ENCODE measurements at places on chromosomes 7 and 10. TPM values are rescaled to one million over a fixed set of nuclear protein-coding genes. Genes with fewer than 3 reads are reported as not detected.

The CEP55 gene
- 29.6 TPM for total RNA-seq

The BPGM gene
- 18.5 TPM for total RNA-seq

The CYP26C1 gene
- total RNA-seq, result 0.60 TPM

DNA sequence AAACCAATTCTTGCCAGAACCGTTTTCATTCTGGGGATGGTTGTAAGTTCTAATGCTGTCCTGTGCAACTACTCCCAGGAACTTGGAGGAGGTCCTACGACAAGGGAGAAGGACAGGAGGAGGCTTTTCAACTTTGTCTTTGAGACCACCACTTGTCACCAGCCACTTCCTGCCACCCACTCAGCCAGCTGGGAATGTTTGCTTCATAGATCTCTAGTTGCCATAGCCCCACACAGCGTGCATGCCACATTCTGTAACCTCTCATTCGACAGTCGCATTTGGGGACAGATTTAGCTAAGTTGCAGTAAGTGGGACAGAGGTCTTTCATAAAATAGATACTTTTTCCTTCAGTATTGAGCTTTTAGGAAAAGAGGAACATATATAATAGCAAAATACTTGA is 78.0 kb downstream of the TAF3 start:
- DNase-seq, result no peak
